ENCODE measurements at places on chromosomes 2 and 18. TPM values are rescaled to one million over a fixed set of nuclear protein-coding genes. Genes with fewer than 3 reads are reported as not detected.

The MEIS1 gene
- total RNA-seq: 11.7 TPM

The TCF4 gene
- 250 TPM for total RNA-seq

The GTF2A1L gene
- total RNA-seq: 2.5 TPM

The LRRC30 gene
- total RNA-seq: not detected

The C2orf80 gene
- total RNA-seq: not detected

Measured in subcutaneous adipose tissue (tissue), 4 donors.